Activated naive CD8-positive, alpha-beta T cell treated with anti-CD3 and anti-CD28 coated beads, Interleukin-2, amount 10 ng/mL, durations not matched to agents 7 days and 5 days (primary cell): ENCODE measurements at places on chromosomes 5 and 9.

GRCh38 chr9:116096853-116097252, 56.7 kb upstream of the PAPPA start:
- DNase-seq, result no peak

- DNase-seq, result no peak
Measured at GRCh38 chr5:104016646-104017045, 454.1 kb upstream of the NUDT12 start.

DNA sequence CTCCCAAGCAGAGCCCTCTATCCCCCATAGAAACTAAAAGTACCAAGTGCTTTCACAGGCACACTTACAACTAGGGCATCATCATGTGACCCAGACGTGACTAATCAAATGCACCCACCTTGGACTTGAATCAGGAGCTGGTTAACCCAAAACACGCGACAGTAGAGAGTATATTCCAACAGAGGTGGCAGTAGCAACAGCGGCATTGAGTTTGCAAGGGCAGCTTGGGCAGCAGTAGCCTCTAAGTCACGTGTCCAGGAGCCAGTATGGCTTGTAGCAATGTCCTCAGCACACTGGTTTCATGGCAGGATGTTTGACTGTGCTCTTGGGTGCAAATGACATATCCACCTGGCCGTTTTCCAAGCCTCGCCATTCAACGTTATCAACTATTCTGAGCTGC, 73.4 kb upstream of the DNAH5 start:
- no peak for DNase-seq

- no peak for DNase-seq
Measured at GRCh38 chr5:34500236-34500847, 155.8 kb upstream of the RAI14 start.

DNA sequence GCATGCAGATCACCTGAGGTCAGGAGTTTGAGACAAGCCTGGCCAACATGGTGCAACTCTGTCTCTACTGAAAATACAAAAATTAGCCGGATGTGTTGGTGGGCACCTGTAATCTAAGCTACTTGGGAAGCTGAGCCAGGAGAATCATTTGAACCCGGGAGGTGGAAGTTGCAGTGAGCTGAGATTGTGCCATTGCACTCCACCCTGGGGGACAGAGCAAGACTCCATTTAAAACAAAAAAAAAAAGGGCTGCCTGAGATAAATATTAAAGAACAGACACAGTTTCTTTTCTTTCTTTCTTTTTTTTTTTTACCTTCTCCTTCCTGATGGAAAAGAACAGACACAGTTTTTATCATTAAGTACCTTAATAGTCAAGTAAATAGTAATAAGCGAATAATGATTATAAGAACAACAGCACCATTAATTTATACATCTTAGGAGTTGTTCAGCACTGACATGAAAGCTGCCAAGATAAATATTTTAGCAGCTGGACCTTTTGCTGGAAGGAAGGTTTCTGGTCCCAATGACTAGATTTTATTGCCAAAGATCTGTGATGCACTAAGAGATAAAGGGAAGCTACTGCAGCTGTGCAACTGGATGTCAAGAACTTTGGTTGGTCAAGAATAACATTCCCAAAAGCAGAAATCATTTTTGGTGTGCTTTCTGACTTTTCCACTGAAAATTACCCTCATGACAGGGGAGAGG, 7.0 kb downstream of the CENPP start:
- DNase-seq, result no peak

DNA sequence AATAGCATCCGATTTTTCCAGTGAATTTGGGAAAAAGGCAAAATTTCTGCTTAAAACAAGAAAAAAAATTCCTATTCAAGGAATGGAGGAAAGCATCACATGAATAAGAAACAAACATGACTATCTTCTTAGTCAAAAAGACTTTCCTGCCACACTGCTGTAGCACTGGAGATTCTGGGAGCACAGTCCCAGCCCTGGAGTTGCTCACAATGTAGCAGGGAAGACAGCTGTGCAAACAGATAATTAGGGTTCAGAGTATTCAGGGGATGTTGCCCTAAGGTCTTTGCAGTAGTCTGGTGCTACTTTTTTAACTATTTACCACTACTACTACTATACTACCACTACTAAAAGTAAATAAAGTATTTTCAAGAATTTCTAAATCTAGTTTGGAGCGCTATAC, 86.5 kb downstream of the BNC2 start:
- no peak for DNase-seq
